ENCODE measurements at places on chromosomes 11 and 22.

DNA sequence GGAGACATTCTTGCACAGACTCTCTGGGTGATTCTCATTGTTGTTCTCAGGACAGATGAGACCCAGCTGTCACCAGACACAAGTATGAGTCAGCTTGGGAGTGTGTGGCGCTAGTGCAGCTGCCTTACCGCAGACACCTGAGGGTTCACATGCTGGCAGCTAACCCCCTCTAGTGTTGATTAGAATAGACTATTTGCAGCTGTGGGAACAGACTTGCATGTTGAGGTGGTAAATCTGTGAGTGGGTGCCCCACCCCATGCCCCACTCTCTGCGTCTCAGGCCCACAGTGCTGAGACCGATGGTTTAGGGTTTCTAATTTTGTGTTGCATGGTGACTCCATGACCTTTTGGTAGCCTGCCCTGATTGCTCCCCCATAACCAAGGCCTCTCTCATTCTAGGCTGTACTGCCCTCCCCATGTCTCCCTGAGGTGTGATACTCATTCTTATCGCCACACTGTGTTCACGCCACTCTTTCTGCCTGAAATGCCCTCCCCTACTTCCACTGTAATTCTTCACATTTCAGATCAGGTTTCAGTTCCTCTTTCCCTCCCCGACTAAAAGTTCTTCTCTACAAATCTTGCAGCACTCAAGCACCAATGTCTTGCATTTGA, 73.7 kb upstream of the KIRREL3 start:
- peak; percentile 31 for DNase-seq

DNA sequence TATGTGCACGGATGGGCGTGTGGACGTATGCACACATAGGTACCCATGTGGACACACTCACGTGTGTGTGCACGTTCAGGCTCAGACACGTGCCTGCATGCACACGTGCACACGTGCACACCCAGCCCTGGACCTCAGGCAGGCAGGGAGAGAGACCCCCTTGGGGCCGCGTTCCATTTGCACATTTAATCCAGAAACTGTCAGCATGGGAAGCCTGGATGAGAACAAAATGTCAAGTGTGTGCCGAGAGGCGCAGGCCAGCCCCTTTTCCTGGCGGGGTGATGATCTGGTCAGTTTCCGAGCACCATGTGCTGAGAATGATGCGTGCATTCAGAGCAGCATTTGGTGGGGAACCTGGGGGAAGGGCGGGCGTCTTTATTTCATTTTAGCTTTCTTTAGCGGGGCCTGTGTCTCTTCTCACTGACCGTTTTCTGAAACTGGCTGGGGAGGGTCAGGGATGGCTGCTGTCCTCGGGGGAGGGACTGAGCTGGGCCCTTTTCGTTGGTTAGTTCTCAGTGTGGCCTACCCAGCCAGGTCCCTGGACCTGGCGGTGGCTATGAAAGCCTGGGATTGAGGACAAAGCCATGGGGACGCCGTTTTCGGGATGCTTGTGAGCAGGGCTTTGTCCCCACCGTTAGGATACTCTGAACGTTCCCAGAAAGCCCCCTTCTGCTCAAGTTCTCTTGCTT, 96.3 kb downstream of the KCNQ1 start:
- no peak for DNase-seq

DNA sequence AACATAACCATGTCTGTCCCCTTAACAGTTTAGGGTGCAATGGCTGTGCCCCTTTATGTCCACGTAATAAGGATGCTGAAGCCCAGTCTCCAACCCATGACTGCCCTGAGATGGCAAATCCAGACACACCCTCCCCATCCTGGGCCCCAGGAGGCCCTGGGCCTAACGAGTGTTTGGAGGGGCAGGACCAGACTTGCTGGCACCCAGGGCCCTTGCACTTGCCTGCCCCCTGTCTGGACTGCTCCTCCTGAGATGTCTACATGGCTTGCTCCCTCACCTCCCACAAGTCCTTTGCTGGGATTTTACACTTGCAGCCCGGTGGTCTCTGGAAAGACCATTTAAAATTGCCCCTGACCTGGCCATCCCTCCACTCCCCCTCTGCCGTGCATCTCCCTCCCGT, 132.2 kb upstream of the NECTIN1 start:
- no peak for DNase-seq

DNA sequence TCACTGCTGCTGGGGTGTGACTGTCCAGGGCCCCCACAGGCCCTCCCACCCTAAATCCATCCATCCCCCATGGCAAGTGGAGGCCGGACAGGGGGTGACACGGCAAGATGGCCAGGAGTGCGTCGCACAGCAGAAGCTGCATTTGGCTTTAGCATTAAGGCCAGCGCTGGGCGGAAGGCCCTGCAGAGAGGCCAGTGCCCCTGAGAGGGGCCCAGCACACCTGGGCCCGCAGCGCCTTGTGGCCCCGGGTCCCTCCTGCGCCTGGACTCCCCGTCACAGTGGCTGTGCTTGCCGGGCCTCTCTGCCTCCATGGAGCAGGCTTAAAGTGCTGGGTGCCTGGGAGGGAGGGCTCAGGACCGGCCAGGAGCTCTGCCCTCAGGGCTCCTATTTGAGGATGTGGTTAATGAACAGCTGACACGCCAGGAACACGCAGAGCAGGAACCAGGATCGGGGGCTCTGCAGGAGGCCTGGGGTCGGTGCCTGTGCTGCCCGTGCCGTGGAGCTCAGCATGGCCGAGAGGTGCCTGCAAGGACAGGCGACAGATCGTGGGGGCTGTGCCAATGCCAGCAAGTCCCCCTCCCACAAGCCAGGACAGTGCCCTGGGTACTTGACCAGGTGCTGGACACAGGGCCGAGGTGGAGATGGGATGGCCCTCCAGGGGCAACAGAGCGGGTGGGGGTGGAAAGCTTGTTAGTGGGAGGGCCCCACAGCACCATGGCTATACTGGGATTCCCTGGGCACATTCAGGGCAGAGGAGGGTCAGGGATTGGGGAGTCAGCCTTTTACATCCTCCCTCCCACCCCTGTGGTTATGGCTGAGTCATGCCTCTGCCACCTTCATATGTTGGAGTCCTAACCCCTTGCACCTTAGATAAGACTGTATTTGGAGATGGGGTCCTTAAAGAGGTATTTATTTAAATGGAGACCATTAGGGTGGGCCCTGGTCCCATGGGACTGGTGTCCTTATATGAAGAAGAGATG, 30.9 kb upstream of the CARS1 start:
- no peak for DNase-seq

Measured in endothelial cell (in vitro differentiated cells).